ENCODE measurements at places on chromosomes 2 and 18.

DNA sequence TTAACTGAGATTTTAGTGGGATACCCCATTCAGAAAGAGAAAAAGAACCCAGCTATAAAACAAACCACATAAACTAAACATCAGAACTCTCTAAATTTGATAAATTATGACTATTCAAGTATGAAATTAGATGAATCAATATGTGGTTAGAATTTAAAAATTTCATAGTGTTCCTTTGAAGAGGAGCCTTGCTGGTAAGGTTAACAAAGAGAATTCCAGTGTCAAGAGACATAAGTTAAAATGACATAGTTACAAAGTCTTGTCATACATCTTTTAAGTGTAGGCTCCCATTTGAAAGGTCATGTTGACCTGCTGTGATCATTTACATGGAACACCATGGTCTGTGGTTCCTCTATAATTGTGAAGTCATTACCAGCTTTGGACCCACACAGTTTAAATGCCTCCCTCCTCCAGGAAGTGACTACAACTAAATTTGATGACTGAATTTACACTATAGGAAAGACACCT is 231.6 kb upstream of the ETAA1 start:
- no peak for DNase-seq

DNA sequence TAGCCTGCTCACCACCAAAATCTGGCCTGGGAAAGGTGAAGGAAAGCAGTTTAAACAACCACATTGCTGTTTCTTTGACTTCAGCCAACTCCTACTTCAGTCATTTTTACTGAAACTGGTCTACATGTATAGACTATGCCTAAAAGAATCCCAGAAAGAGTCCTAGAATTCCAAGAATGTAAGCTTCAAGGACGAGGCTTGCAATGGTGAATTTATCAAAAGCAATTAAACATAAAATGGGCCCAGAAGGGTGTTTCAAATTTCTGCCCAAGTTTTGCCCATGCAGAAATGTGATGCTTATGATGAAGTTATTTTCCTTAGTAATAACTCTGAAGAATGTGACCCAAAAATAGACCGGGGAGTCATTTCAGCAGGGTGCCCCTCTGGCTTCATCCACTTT is 16.6 kb downstream of the EN1 start:
- DNase-seq = no peak

DNA sequence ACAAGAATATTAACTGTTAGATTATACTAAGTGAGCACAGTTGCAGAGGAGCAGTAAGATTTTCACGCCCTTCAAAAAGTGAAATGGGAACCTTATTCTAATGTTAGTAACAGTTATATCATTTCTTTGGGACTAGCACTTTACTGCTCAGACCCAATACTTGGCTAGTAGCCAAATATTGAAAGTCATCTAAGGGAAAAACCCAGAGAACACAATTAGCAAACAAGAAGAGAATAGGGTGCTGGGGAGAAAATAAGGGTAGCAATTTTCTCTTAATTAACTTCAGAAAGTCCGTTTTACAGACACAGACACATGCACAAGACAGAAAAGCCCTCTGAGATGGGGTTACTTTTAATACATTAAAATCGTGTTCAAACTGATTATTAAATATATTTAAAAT is 71.8 kb downstream of the ID2 start:
- DNase-seq = no peak

- no peak for DNase-seq
Measured at GRCh38 chr2:105362862-105363591, 25.7 kb downstream of the C2orf49 start.
